ENCODE measurements at places on chromosomes 1 and 21.

DNA sequence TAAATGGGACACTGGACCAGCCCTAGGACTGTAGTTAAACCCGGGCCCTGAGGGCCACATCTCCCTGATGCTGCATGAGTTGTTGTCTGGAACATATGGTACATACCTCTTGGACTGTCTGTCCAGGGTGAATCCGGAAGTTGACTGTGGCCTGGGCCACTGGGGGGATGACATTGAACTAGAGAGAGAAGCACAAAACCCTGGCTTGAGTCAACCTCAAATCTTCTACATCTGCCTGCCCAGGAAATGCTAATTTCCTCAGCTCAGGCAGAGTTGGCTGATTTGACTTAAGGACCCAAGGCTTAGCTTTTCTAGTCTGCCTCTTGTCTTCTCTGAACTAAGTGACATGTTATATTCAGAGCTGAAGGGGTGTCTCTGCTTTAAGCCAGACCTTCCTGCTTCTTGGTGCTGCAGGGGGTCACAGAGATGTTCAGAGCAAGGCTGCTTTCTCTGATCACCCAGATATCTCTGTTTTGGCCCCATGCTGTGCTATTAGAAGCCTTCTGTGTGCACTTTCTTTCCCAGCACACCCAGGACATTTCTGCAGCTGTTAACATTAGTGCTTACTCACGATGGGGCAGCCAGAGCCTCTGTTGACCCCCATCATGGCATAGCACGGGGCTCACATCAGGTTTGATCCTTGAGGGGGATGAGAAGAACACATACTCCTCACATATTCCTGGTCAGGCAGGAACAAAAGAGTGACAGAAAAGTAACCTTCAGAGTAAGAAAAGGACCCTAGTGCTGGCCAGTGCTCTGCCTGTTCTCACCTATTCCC lies 9.6 kb downstream of the PM20D1 start:
- DNase-seq: no peak

DNA sequence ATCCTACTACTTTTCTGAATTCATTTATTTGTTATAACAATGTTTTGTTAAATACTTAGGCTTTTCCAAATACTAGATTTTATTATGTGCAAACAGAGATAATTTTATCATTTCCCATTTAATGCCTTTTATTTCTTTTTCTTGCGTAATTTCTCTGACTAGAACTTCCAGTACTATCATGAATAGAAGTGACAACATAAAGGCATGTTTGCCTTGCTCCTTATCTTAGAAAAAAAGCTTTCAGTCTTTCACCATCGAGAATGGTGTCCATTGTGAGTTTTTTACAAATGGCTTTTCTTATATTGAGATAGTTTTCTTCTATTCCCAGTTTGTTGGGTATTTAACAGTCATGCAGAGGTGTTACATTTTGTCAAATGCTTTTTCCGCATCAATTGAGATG lies 453.1 kb upstream of the ZP4 start:
- DNase-seq: no peak

DNA sequence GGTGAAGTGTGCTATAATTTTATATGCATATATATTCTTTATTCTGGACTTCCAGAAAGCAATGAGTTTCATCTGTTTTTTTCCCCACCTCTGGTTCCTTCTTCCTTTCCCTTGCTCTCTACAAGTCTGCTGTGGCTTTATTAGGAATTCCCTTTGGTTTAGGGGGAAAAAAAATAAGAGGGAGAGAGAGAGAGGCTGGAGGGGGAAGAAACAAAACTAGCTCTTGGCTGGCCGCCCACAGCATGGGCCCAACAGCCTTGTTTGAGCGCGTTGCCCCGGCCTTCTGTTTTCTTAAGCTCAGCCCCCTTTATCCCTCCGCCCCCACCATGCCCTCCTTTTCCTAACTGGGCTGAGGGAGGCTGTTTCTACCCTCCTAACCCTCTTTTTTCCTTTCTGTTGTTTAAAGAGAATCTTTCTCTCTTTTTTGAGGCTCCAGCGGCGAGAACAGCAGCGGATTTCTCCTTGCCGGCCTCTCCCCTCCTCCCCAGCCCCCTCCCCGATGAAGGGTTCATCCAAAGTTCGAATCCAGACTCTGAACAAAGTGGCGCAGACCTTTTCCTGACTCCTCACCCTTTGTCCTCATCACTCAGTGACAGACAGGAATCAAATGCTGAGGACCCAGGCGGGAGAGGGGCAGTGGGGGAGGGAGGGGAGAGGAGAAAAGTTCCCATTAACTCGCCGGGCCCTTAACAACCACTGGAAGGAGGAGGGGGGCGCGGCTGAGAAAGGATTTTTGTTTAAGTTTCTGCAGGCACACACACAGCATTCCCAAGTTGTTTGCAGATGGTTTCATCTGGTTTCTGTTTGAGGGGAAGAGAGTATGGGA lies 29.7 kb downstream of the PBX1 start:
- DNase-seq: peak; percentile 66

GRCh38 chr1:214005708-214006107 lies 17.9 kb downstream of the PROX1 start:
- DNase-seq: no peak

DNA sequence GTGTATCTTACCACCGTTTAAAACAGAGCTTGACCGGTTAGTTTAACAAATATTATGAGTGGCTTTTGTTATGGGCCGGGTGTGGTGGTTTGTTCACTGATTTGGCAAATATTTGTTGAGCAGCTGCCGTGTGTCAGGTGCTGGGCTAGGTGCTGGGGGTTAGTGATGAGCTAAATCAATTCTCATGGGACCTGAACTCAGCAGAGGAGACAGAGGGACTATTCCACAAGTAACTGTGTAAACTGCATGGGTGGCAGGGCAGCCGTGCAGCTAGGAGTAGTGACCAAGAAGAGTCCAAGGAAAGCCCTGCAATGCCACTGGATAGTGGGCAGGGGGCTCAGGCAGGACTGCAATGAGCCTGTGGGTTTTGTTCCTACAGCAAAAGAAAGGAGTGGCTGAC lies 11.2 kb upstream of the C2CD2 start:
- no peak for DNase-seq

DNA sequence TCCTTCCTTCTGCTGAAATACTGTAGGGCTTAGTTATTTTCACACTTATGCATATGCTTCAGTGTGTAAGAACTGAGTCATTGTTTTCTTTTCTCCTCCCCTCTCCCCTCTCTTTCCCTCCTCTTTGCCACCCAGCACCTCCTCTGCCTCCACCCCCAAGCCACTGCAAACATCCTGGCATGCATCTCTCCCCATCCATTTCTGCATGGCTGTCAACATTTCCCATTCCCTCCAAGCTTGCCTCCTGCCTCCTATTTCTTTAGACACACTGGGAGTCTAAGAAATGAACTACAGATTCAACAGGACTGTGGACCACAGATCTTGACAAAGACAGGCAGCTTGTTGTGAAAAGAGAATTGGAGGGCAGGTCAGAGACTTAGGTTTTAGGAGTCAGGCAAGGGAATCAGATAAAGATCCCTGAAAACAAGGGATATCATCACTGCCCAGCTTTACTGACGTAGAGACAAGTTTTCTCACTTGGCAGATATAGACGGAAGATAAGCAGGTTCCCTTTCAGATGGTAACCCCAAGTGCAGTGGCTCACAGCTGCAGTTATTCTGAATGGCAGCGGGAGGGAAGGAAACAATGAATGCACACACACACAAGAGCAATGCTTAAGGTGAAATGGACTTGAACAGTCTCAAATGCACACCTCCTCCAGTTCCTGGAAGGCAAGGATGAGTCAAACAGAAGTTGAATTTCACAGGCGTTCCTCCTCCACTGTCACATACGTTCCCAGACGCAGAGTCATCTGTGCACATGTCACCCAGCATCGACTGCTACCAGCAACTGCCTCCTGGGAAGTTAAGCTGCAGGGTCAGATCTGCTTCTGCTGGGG lies 56.1 kb downstream of the HIVEP3 start:
- DNase-seq: no peak

GRCh38 chr1:32337855-32338636 lies 2.0 kb upstream of the MARCKSL1 start:
- DNase-seq: peak; percentile 62

DNA sequence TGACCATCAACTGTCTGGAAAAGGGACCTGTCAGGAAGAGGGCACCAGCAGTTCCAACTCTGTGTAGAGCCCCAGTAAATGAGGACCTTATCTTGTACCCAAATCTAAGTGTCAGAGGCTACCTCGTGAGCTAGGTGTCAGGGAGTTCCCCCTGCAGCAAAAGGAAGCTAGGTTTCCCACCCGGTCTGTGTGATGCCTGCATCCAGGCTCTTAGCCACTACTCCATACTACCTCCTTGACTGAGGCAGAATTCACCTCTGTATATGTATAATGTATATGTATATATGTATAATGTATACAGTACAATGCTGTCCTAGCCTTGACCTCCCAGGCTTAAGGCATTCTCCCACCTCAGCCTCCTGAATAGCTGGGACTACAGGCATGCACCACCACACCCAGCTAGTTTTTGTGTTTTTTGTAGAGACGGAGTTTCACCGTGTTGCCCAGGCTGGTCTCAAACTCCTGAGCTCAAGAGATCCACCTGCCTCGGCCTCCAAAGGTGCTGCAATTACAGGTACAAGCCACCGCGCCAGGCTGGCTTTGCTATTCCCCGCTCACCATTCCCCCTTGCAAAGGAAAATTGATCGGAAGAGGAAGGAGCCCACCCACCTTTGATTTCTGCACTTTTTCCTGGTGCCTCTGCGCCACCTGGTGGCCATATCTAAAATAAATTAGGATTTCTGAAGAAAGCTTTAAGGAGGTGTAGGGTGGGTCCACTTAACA lies 15.7 kb upstream of the LUZP1 start:
- peak; percentile 58 for DNase-seq

DNA sequence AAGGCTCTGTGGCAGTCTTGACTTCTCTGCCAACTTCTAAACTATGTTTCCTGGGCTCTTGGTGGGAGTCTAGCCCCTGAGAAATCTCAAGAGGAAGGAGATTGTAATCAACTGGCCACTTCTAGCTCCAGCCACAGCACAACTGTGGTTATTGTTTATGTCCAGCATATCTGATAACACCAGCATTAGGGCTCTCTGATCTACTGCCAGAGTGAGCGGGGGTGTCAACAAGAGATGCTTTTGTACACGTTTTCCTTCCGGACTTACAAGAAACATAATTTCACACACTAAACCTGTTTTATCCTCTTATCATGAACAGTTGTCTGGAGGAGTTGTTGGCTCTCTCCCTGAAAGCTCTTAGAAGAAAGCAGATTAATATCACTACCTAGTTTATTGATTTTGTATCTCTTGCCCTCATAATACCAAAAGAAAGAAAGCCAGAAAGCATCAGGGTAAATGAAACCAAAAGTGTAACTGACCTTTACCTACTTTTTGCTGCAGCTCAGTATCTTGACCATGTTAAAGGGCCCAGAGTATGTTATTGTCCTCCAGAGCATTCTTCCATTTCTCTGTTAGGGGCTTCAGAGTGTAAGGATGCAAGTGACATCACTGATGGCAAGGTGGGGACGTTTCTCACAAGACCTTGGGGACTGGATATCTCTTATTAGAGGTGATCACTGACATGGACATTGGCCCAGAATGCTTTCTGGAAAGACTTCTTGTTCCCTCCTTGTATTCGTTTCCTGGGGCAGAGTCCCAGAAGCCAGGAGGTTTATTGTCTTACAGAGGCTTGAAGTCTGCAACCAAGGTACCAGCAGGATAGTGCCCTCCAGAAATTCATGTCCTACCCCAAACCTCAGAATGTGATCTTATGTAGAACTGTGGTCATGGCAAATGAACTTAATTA lies 9.6 kb upstream of the SH2D1B start:
- no peak for DNase-seq

- no peak for DNase-seq
These were observed 1.4 kb downstream of the PDPN start for GRCh38 chr1:13584876-13585611.

- no peak for DNase-seq
These were observed 16.5 kb downstream of the DYRK1A start for GRCh38 chr21:37383086-37383485.

- no peak for DNase-seq
These were observed 18.0 kb upstream of the RABGGTB start for GRCh38 chr1:75768016-75768415.

- no peak for DNase-seq
These were observed 19.9 kb downstream of the ABCA4 start for GRCh38 chr1:94100785-94101612.

- DNase-seq: peak; percentile 84
These were observed at the start of gene MLLT11 for GRCh38 chr1:151060007-151060656. TSS of gene MLLT11 (plus strand) at chr1:151060397. CDS start at chr1:151067225, 6,828 bp downstream.

DNA sequence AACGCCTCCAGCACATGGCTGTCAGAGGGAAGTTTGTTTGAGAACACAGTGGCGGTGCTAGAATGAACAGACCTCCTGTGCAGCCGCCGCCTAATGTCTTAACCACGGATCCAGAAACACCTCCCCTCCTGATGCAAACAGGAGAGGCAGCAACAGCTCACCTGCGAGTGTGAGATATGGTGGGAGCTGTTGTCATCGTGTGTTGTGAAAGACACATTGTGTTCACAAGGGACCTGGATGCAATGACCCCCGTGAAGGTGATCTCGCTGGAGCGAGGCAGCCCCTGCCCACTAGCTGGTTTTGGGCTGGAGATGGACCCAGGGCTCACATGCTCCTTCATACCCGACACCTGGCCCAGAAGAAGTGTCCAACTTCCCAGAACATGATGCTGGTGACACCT lies 315.3 kb upstream of the C1orf174 start:
- DNase-seq: no peak

DNA sequence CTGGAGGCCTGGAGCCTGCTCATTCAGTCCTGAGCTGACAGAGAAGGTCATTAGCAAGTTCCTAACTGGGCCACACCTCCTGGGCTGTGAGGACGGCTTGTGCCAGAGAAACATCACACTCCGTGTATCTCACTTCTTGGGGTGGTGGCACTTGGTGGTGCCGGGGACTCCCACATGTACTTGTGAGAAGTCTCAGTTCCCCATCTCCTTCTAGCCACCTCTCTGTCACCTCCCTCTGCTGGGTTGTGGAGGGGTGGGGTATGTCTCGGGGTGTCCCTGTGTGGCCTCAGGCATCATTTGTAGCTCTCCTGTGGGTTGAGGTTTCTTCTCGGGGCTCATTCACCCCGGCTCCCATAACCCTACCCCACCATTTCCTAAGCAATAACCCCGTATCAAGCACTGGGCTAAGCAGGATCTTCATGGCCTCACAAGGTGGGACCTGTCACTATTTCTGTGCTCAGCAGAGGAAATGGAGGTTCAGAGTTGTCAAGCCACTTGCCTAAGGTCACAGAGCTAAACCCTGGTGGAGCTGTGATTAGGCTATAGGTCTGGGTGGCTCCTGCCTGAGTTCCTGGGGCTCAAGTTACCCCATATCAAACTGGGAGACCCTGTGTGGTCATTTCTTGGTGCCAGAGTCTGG lies 62.5 kb downstream of the UBIAD1 start:
- no peak for DNase-seq

DNA sequence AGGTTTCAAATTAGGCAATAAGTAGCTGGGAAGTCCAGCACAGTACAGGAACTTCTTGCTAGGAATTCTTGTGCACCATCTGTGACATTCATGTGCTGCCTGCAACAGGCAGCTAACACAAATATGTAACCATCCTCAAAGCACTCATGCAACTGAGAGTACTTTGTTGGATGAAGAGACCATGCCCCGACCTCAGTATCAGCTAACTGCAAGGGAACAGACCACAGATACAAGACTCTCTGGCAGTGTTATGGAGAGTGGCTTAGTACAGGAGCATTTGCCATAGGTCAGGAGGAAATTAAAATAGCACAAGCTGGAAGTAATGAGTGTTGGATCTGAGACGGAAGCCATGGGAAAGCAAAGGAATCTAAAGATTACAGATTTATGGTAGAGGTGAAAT lies 123.6 kb downstream of the LRRC53 start:
- no peak for DNase-seq
